ENCODE measurements at places on chromosomes 6 and 20.

GRCh38 chr20:57509665-57510237 lies 15.2 kb downstream of the CTCFL start:
- DNase-seq: peak; percentile 10

GRCh38 chr6:78538002-78538401 lies 329.3 kb upstream of the IRAK1BP1 start:
- DNase-seq: no peak

DNA sequence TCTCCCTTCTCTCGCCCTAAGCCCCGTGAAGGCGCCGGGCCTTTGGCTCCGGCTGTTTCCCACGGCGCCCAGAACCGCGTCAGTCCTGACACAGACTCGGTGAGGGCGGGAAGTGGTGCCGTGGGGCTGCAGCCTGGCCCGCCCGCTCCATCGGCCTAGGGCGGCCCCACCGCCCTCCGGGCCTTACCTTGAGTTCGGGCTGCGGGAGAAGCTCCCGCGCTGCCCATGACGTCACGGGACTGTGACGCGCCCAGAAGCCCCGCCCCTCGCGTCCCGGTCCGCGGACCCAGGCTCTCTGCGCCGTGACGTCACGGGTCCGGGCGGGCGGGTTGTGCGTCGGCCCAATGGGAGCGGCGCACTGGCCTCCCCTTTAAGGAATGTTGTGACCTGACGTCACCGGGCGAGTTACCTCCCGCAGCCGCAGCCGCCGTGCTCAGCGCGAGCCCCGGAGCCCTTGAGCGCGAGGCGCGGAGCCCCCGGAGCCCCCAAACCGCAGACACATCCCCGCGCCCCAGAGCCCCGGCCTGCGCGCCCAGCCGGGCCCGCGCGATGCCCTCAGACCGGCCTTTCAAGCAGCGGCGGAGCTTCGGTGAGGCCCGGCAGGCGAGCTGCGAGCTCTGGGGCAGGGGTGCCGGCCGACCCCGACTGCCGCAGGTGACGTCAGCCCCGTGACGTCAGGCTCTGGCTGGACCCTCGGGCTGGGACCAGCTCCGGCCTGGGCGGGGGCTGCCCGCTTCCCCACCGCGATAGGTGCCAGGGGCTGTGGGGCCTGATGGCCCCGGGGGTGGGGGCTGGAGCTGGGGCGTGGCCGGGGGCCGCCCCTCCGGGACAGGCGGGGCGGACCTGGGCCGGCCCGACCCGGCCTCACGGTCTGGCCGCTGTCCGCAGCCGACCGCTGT lies at the start of gene MAP1LC3A:
MAP1LC3A (plus strand) TSS at position 399 of the 899 bp plus-strand sequence; CDS start at position 550, 151 bp downstream.
- DNase-seq: peak; percentile 93

- DNase-seq: no peak
Measured at GRCh38 chr20:42567409-42567808, 622.3 kb downstream of the PTPRT start.

DNA sequence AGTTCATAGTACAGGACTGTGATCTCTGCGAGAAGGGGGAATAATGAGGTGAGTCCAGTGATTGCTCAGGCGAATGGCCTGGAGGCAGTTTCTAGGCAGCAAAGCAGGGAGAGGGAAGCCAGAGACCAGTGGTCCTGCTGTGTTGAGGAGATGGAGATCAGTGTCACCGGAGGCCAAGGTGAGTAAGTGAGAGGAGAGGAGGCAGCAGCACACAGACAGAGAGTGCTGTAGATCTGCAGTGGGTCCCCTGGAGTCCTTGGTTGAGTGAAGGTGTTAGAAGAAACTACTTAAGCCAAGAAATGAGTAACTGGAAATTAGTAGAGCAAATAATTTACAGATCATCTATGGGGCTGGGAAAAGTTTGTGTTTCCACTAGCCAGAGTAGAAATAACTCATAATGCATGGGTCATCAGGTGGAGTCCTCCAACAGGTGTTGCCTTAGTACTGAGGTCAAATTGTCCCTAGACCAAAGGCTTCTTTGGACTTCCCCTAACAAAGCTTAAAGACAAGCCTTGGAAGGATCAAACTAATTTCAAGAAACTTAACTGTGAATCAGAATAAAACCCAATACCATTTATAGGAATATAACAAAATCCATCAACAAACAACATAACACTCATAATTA lies 13.6 kb downstream of the HEBP2 start:
- no peak for DNase-seq

- peak; percentile 22 for DNase-seq
Measured at GRCh38 chr6:169967687-169968086, 216.3 kb downstream of the ERMARD start.
